NCI-H510A treated with DMSO at 0.1 percent for 48 hours (cell line): ENCODE measurements at places on chromosomes 2 and 18.
A peak's percentile ranks its signal among the peaks of the same experiment; 100 is the strongest.

GRCh38 chr2:144230448-144231085, 289.4 kb downstream of the ZEB2 start:
- DNase-seq, result no peak

GRCh38 chr2:206935991-206936842, 3.1 kb upstream of the CPO start:
- DNase-seq, result no peak

- DNase-seq, result no peak
Observed at GRCh38 chr2:53087262-53087873, 680.2 kb upstream of the CHAC2 start.

DNA sequence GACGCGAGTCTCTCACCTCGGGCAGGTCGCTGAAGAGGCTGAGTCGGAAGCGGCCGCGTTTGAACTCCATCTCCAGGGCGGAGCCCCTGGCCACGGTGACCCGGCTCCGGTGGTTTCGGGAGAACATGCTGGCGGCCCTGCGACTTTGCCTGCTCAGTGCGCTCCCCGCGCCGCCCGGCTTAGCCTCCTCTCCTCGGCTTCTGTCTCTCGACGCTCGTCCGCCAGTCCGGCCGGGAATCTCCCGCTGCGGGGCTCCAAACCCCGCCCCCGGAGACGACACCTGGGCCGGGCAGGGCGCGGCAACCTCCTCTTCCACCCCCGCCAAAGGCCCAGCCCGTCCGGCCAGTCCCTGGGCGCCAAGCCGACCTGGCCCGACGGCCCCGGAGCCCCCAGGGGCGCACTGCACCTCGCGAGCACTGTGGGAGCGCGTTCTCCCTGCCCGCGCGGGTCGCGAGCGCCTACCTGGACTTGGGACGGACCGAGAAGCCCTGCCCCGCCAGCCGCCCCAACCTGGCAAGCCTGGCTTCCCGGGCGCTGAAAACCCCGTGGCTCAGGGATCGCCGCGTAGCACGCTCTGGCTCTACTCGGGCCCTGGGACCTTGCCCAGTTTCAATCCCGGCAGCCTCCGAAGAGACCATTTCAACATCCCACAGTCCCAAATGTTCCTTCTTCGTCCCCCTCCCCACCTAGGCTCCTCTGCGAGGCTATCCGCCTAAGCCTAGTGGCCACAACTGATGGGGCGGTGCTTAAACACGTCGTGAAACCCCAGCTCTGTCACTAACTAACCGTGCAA, at the start of gene RTKN:
RTKN (minus strand) TSS at position 248 of the 793 bp plus-strand sequence; CDS start at position 127, 121 bp downstream.
- peak; percentile 83 for DNase-seq

DNA sequence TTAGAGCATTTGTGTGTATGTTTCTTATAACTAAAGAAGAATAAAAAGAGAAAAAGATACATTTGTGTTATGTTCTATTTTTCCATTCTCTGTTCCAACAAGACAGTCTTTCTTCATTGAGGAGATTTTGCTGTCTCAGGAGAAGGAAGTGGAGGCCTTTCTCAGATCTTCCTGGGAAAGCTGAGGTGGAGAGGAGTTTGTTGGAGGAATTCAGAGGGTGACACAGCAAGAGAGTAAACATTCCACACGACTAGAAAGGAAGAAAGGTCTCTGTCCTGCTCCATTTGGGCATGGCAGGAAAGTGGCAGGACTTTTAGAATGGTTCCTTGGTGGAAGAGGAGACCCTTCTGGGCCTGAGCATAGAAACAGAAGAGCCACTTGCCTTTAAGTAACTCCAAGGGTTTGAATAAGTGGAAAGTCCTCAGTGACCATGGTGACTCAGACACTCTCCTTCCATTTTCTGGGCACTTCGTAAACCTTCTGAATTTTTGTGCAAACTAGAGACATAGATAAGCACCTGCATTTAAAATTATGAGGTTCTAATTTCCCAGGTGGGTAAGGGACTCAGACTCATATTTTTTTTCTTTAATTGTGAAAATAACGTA, 52.3 kb upstream of the COL5A2 start:
- DNase-seq, result no peak

GRCh38 chr2:120599072-120599471, 136.6 kb upstream of the GLI2 start:
- DNase-seq, result no peak

GRCh38 chr2:47521666-47522285, 118.8 kb downstream of the MSH2 start:
- peak; percentile 36 for DNase-seq

DNA sequence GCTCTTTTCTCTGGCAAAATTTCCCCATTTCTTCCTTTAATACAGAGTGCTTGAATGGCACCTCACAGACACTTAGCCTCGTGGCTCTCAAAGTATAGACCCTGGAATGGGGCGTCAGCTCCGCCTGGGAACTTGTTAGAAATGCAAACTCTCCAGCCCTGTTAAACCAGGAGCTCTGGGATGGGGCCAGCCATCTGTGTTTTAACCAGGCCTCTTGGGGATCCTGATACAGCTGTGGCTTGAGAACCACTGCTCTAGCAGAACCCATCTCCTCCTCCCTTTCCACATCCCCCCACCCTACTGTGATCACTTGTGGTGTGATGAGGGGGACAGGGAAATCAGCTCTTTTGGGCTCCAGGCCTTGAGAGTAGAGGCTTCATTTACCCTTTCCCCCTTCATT, 15.9 kb downstream of the LTBP1 start:
- no peak for DNase-seq

DNA sequence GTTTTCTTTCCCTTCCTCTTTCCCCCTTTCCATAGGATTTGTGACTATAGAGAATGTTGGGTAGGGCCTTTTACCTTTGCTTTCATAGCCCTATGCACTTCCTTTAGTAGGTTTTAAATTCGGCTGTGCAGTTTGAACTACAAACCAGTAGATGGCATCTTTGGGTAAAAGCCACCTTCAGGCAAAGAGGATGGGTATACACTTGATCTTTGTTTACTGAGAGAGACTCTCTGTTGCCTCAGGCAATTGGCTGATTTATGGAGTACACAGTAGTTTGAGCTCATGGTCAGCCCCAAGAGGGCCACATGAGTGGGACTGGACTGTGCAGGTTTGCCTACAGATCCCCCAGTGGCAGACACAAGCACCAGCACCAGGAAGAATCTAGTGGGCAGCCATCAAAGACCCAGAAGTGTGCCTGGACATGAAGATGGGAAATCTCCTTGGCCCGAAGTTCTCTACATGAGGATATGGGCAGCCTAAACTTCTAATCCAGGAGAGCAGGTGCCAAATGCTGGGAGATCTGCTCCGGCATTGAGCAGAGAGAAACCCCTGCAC, 1304.3 kb upstream of the DDX18 start:
- DNase-seq, result peak; percentile 72

DNA sequence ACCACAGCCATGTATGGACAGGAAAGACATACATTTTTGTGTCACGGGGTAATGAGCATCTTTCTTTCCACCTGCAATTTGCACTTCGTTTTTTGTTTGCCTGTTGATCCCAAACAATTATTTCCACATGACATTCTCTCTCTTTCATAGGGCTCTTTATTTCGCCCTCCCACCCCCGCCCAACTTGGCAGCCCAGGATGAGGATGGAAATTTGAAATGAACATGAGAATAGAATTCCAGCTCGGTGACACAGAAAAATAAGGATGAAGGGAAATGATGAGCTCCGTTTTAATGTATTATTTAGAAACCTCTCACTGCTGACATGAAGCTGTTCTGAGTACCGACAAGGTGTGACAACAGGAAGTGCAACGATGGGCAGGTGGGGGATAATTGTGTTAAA, 443.3 kb downstream of the SOCS6 start:
- DNase-seq, result no peak

DNA sequence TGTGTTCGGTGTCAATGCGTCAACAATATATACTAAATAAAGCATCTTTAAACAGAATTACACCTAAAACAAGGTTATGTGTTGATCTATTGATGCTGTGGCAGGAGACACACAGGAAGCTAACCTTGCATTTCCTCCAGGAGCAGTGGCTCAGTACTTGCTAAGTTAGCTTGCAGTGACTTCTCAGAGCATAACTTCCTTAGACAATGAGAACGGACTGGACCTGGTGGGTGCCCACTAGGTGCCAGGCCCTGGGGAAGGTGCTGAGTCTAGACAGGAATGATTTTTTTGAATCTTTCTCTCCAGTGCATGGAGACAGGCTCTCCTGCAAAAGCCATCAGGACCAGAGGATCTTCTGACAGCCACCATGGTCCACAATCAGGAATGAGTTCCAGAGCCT, 73.8 kb upstream of the MGAT4A start:
- DNase-seq, result no peak

DNA sequence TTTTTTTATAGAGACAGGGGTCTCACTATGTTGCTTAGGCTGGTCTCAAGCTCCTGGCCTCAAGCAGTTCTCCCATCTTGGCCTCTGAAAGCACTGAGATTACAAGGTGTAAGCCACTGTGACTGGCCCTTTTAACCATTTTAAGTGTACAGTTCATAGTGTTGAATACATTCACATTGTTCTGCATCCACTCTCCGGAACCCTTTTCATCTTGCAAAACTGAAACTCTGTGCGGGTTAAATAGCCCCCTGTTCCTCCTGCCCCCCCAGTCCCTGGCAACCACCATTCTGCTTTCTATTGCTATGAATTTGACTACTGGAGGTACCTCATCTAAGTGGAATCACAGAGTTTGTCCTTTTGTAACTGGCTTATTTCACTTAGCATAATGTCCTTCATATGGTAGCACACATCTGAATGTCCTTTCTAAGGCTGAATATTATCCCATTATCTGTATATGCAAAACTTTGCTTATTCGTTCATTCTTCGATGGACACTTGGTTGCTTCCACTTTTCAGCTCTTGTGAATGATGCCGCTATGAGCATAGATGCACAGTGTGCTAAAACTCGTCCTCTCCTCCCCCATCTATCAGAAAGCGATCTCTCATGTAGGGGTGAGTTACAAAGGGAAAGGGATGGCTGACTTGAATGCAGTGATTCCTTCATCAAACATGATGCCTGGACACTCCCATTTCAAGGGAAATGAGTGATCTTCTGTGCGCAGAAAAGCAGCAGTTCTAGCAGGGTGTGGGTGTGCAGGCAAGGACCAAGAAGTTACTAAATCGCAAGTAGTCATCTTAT, 30.2 kb downstream of the CABLES1 start:
- no peak for DNase-seq

- no peak for DNase-seq
Observed at GRCh38 chr2:150050036-150050435, 437.4 kb downstream of the RND3 start.

DNA sequence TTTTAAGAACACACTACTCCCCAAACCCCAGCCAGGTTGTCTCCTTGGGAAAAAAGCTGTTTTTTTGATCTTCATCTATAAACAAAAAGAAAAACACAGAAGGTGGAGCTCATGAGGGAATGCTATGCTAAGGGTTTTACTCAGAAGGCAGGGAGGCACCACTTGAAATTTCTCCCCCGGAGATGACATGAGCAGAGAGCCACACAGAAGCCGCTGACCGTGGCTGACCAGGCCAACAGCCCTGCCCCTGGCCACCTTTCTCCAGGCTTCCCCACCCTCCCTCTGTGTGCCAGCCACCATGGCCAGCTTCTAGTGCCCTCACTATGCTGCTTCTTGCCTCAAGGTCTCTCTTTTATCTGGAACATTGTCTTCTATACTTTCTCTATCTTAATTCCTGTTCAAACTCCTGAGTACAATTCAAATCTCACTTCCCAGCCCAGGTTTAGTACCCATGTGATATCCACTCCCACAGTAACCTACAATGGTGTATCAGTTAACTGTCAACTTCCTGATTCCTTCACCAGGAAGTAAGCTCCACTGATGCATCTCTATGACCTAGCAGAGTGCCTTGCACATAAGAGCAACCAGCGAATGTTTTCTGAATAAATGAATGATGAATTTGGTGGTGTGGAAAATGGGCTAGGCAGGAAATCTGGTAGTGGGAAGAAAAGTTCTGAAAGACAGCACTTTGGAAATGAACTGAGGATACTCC, 15.3 kb downstream of the LAPTM4A start:
- DNase-seq, result no peak

GRCh38 chr2:71187589-71187988, 39.3 kb downstream of the PAIP2B start:
- no peak for DNase-seq

GRCh38 chr2:70705160-70705850, 62.7 kb downstream of the ADD2 start:
- no peak for DNase-seq

GRCh38 chr2:70362661-70363060, 60.8 kb upstream of the FAM136A start:
- no peak for DNase-seq

DNA sequence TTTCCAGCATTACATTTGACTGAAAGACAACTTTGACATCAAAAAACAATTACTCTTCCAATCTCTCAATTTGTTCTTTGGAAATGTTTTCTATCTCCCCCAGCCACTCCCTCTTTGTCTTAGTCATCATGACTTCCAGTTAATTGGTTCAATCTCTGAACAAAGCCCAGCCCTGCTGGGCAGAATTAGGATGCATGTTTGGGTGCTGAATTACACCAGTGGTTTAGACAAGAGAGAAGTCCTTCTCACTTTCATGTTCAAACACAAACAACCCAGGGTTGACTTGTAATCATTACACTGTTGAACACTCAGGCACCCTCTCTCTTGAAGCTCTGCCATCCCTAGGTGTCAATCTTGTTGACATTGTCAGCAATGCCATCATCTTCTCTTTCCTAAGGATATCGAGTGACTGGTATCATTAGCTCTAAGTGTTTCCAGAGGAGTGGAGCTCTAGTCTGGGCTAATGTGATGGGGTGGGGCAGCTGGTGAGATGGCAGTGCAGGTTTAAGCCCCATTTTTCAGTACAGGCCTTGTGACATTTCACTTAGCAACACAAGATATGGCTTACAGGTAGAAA, 90.8 kb upstream of the MEIS1 start:
- peak; percentile 8 for DNase-seq

- no peak for DNase-seq
Observed at GRCh38 chr2:152409386-152410164, 74.6 kb downstream of the FMNL2 start.
